CD4-positive, alpha-beta T cell (primary cell): ENCODE measurements at places on chromosomes 1 and 21.
A peak's percentile ranks its signal among the peaks of the same experiment; 100 is the strongest.

DNA sequence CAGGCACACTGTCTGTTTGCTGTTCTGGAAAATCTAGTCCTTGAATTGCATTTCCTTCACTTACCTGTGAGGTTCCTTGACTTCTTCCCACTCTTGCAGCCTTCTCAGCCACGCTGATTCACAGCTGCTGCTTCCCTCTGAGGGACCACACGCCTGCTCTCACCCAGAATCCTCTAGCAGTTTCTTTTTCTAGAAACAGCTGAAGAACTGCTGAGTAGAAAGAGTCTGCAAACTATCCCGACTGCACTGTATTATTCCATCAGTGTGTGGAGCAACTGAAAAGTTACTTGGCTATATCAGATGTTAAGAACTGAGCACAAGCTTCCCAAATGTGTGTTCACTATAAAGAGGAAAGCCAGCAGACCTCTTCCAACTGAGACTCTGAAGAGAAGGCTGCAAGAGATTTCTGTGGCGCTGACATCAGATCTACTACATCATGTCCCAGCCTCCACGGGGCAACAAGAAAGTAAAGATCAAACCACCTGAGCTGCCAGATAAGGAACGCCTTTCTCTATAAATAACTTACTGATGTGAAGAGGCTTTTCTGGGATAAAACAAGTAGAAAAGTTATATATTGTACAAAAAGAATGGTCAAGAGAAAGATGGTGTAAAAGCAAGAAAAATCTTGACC is 226.6 kb downstream of the RERE start:
- DNase-seq = no peak

- no peak for DNase-seq
Observed at GRCh38 chr1:200849430-200849829, 23.4 kb upstream of the GPR25 start.

GRCh38 chr1:16158025-16158424 is 2.2 kb upstream of the EPHA2 start:
- peak; percentile 25 for DNase-seq

- DNase-seq = no peak
Observed at GRCh38 chr1:84164567-84165021, 20.5 kb downstream of the PRKACB start.
